ENCODE measurements at places on chromosomes 2 and 18. TPM values are rescaled to one million over a fixed set of nuclear protein-coding genes. Genes with fewer than 3 reads are reported as not detected.
A peak's percentile ranks its signal among the peaks of the same experiment; 100 is the strongest.

DNA sequence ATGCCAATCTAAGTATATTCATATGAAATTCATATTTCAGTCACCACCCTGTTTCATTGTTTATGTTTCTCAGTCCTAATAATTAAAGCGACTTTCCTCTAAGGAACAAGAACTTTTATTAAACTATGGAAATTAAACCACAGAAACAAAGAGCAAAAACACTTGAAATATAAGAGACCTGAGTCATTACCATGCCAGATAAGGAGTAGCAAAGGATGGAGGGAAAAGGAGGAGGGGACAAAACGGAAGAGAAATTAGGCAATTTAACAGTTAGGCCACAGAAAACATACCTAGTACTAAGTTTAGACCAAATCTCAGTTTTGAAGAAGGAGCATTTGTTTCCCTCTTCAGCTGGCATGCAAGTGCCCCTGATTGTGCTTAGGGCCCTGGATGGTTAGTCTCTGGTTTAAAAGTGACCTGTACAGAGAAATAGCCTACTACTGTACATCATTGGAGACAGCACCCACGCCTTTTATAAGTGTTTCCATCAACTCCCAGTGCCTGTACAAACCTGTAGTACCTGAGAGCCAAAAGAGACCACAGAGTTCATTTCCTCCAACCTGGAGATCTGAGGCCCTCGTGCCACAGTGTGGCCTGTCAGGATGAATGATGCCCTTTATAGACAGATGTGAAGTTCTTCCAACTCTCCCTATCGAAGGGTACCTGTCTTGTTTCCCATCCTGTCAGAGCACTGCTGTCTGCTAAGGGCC is 74.5 kb downstream of the SPATS2L start:
- DNase-seq = peak; percentile 81

DNA sequence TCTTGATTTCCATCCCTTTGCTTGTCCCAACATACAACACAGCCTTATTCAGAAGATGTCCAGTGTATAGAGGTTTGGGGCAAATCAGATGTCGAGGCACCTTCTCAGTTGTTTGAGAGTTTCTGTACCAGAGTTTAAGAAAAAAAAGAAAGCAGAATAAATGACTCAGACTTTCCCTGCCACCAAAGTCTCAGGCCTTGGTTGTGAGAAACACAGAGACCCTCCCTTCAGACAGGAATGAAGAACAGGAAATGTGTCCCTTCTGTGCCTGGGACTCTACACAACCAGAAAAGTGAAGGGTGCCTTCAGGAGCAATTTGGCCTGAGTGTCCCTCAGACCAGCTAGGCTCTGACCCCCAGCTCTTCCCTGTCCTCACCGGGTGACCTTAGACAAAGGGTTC is 37.3 kb upstream of the REL start:
- DNase-seq = no peak

DNA sequence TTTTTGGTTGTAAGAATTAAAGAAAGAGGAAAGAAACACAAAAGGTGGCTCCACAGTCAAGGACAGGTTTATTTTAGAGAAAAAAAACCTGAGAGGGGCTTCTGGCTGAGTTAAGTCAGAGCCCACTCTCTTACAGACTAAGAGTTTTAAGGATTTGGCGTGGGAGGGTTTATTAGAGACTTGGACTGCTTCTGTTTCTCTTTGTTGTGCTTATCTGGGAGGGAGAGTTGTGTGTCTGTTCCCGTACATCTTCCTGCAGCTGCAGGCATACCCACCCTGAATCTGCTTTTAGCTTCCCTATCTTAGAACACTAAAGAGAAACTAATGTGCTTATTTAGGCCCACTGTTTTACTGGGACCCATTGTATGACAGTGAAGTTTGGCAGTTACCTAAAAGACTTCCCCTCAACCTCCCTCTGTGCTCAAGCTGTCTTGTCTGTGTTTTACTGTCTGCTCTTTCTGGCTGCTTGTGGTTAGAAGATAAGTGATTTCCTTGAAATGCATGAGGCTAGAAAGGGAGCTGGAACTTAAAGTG is 2.7 kb downstream of the RSAD2 start:
- no peak for DNase-seq

DNA sequence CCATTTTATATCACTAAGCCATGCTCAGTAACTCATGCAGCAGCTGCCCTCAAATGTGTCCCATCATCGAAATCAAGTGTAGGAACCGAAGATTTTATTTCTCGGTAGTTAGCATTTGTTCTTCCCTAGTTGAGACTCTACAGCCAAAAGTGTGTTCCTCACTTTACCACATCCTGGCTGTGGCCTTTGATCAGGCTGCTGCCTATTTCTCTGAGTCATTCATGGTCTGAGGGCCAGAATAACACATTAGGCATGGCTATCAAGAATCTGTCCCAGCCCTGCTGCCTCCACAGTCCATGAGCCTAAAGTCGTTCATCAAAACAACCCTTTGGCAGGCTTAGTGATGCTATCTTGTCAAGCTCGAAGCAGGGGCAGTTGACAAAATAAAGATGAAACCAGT is 300.1 kb downstream of the TDRD15 start:
- peak; percentile 49 for DNase-seq

GRCh38 chr18:49521216-49521835 is 34.3 kb upstream of the C18orf32 start:
- no peak for DNase-seq

- DNase-seq = peak; percentile 63
Measured at GRCh38 chr2:120856421-120856862, 120.8 kb downstream of the GLI2 start.

- no peak for DNase-seq
Measured at GRCh38 chr2:129777762-129778583, 201.5 kb upstream of the RAB6C start.

DNA sequence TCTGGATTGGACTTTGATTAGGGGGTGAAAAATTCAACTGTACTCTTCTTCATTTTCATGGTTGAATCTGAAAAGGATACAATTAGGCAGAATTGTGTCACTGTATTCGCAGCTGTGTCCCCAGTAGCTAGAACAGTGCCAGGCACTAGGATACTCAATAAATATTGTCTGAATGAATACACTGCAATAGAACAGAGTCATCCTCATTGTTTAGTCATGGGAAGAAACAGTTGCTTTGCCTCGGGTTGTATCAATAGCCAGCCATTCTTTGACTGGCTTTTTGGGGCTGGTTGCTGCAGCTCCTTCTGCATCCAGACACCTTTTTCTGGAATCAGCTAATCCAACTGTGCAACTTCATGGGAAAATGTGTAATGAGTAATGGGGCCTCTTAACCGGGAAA is 18.1 kb upstream of the DYNC1I2 start:
- DNase-seq = no peak

- DNase-seq = no peak
Measured at GRCh38 chr18:31484461-31484860, 13.5 kb upstream of the DSG2 start.

DNA sequence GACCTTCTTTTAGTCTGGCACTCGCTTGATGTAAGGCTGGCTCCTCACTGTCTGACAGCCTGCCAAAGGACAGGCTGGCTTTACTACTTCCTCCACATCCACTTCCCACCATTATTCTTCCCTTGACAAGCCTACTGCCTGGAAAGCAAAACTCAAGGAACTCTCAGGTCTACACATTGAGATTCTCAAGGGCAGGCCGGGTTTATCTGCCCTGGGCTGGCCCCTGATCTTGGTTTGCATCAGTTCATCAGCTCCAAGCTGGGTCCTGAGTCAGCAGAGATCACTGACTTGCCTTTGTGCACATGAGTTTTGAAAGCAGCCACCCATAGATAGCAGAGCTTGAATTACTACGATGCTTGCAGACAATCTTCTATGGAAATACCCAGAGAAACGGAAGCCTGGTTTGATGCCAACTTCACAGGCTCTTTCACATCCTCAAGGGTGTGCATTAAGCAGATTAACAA is 53.9 kb downstream of the KCTD18 start:
- no peak for DNase-seq

GRCh38 chr2:239056611-239057010 is 208.7 kb downstream of the TWIST2 start:
- DNase-seq = no peak

- no peak for DNase-seq
Measured at GRCh38 chr2:110946902-110947301, 173.8 kb upstream of the BCL2L11 start.

DNA sequence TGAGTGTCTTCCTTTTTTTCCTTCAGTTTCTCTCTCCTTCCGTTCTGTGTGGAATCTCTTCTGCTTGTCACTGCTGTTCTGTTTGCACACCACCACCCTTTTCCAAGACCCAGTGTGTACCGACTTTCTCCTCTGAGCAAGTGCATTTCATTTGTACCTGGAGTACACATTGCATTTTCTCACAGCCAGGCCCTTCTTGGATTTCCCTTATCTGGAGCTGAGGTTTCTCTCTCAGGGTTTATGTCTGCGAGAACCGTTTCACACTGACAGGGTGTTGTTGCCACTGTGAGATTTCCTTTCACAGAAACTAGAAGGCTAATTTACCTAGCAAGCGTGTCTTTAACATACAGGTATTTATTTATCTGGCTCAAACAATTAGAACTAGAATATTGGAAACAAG is 26.2 kb downstream of the NCOA1 start:
- DNase-seq = no peak

DNA sequence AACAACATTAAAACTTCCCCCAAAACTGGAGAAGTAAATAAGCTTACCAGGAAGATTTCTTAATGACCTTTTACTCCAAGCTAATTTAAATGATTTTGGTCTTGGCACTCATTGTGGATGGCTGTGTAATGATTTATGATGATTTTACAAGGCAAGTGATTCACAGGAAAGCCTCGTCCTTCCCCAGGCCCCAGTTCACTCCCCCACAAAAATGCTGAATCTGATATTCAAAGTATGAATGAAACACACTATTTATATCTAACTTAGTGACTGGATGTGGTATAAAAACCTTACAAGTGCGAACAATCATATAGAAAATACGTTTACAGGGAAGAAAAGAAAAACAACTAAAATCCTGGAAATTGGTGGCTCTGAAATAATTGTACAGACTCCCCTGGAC is 49.8 kb downstream of the ZNF516 start:
- DNase-seq = peak; percentile 84

DNA sequence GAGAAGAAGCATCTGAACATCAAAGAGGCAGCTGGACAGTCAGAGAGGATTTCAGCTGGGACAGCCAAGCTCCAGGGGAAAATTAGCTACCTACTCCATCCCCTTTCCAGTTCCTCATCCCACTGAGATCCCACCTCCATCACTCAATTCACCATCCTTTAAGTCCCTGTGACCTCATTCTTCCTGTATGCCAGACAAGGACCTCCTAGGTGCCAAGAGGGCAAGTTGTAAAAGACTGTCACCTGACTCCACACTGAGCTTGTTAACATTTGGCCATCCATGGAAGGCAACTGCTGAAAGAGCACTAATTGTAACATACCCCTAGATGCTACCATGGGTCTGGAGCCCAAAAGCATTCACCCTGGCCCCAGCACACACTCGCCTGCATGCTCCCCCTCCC is 97.8 kb downstream of the KYNU start:
- DNase-seq = no peak

DNA sequence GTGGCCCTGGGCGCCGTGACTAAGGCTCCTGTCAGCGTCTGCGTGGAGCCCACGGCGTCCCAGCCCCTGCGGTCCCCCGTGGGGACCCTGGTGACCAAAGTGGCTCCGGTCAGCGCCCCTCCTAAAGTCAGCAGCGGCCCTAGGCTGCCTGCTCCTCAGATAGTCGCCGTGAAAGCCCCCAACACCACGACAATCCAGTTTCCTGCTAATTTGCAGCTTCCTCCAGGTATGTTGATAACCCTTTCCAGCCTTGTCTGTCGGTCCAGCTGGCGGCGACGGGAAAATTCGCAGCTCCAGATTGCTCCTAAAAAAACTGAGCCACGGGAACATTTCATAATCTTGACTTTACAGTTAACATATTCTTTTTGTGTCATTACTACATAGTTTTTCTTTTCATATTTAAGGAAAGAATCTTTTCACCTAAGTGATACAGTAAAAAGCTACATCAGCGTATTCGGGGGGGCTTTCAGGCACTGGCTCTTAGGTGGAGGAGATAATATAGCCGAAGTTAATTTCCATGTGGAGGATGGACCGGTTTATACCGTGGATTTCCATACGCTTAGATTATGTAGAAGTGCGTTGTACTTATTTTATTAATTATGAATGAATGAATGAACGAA is 916 bp downstream of the TAF4B start:
- DNase-seq = no peak

DNA sequence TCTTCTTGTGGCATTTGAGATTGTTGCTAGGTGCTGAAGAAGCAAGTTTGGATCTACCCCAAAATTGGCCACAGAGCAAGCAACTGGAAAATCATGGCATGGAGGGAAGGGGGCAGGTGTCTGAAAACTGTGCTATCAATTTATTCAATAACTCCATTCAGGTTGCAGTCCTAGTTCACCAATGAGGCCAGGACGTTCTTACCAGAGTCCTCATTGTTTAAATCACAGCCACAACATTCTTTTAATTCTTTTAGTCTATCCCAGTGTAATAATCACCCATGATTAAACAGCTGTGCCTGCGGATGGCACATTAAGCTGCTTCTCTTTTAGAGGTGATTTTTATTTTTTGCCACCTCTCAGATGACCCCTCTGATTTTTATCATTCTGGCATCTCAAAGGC is 103.5 kb downstream of the ANKRD44 start:
- DNase-seq = no peak

- DNase-seq = peak; percentile 5
Measured at GRCh38 chr2:229270551-229271410, at the start of gene PID1. PID1 (minus strand) TSS chr2:229271287; CDS start chr2:229271043, 244 bp downstream.

DNA sequence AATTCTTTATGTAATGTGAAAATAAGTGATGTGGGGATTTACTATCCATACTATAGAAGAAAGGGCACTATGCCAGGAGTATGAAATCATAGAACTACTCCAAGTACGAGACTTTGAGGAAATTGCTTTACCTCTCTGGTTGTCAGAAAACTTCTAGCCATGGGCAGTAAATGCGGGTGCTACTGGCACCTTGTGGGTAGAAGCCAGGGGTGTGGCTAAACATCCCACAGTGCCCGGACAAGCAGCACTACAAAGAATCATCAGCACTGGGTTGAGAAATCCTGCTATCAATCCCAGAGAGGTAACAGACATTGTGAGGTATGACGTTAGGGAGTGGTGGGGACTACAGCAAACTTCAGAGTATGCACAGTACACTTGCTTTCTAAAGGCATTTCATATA is 453.5 kb upstream of the TNP1 start:
- no peak for DNase-seq

DNA sequence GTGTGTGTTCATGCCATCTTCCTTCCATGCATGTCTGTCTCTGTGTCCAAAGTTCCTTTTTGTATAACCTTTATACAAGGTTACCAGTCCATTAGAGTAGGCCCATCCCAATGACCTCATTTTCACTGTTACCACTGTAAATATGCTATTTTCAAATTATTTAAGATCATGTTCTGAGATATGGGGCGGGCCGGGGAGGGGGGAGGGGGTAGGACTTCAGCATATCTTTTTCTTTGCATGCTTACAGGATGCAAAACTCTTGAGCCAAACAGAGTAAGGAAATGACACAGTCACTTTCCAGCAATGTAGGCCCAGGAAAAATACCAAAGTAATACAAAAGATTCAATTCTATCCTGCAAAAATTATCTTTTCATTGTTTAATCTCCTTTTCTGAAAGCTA is 124.1 kb upstream of the HNRNPA3 start:
- DNase-seq = no peak

- no peak for DNase-seq
Measured at GRCh38 chr2:28567061-28567471, 71.2 kb downstream of the PLB1 start.

- DNase-seq = peak; percentile 5
Measured at GRCh38 chr2:42385225-42385624, 24.2 kb upstream of the COX7A2L start.

Gene GLI2
- total RNA-seq = 4.7 TPM

Gene ACTG2
- 349 TPM for total RNA-seq

Gene NEU4
- total RNA-seq = not detected

Gene ZSWIM2
- not detected for total RNA-seq

Gene COL5A2
- 257 TPM for total RNA-seq

Gene PID1
- total RNA-seq = 0.83 TPM

Gene PLCD4
- 2.0 TPM for total RNA-seq

Measured in IMR-90 (cell line).